ENCODE measurements at places on chromosomes 2 and 18. TPM values are rescaled to one million over a fixed set of nuclear protein-coding genes. Genes with fewer than 3 reads are reported as not detected.

The CRYBA2 gene
- total RNA-seq = not detected

DNA sequence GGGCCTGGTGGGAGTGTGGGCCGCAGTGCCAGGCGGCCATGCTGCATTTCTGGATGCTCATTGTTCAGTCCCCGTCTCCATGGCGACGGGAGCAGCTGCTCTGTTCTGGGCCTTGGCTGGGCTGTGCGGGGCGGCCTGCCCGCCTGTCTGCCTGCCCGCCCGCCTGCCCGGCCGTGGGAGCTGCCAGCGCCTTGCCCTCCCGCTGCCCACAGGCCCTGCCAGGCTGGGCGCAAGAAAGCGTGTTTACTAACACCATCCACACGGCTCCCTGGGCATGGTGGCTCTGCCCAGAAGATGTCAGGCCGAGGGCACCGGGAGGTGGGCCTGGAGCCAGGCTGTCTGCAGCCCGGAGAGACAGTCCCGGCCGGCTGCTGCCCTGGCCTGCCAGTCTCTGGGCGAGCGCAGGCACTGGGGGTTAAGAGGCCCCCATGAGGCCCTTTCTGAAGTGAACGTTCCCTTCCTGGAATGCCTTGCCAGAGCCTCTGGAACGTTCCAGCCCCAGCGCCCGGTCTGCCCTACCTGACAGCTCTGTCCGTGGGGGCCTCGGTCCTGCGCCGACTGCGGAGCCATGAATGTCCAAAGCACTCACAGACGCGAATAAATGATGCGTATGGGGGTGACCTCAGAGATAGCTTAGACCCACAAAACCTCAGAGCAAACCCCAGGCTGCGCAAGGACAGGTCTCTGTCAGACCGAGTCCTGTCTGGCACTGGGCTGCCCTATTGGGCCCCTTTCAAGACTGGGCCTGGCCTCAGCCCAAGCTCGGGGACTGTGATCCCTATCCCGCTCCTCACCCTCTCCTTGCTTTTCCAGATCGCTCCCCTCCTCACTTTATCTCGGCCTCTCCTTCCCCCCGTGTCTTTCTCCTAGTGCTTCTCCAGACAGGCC, 44.3 kb downstream of the MYCN start:
- no peak for DNase-seq

DNA sequence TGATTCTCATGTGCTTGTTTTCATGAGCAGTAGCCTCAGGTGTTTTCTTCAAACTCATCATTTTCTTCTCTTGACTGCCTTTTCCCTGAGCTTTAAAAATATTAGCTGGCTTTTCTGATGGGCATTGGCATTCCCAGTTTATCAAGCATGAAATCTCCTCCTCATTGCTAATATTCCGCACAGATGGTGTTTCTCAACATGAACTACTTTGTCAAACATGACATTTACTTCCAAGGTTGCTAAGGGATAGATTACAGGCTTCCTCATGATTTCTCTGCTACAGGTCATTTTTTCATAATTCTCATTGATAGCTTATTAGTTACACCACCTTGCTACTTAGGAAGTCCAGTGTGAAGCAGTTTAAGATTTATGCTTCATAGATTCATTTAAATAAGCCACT, 1116.9 kb upstream of the CNTNAP5 start:
- DNase-seq = no peak

GRCh38 chr2:40369267-40370006, 82.5 kb downstream of the SLC8A1 start:
- no peak for DNase-seq

The CNDP1 gene
- not detected for total RNA-seq

DNA sequence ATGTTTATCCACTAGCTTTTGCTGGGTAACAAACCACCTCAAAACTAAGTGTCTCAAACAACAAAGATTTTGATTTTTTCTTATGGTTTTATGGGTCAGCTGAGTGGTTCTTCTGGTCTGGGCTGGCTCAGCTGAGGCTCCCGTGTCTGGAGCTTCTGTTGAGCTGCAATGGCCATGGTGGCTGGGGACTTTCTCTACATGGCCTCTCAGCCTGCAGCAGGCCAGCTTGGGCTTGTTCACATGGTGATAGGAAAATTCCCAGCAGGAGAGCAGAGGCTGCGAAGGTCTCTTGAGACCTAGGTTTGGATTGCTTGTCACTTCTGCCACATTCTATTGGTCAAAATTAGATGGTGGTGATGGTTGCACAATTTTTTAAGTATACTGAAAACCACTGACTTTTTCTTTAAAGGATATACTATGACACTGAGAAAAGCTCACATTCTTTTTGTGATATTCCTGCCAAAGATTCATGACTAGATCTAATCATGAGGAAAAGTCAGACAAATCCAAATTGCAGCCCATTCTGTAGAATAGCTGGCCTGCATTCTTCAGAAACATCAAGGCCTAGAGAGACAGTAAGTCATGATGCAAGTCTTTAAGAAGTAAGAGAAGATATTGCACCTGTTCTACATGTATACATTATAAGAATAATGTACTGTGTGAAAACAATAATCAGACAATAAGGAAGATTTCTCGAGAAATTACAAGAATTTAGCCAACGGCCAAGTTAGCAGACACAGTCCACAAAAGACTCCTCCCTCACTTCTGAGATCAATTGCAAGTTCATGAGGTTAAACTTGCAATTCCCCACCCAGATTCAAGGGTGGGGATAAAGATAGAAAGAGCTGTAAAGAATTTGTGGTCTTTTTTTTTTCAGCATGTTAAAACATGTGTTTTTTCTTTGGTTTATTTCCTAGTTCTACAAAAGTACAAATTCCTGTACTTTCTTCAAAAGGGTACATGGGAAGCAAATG, 35.0 kb upstream of the IL1R2 start:
- DNase-seq = no peak

DNA sequence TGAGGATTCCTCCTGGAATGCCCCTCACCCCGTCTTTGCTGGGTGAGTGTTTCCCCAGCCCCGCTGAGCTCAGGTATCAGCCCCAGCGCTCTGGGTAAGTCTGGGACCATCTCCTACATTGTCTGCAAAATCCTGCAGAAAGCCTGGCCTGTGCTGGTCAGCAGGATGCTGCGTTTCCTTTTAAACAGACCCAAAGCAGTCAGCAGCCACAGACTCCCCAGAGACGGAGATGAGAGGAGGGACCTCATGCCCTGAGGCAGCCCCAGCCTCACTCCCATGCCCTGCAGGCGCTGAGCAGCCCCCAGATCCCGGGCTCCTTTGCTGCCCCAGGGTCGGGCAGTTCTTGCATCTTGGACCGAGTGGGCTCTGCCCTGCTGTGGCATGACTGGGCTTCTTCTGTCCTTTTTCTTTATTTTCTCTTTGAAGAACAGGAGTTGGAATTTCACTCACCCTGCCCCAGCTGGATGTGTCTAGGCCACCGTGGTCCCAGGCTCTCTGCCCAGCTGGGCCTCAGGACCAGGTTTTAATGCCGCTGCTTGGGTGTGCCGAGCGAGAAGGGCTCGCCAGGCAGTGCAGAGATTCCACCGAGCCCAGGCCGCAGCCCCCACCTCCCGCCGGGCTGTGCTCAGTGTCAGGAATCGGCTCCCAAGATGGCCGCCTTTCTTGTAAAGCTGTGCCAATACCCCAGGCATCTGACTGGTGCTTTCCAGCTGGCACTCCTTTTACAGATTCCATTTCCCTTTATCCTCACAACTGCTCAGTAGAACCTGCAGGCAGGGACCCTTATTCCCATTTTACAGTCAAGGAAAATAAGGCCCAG, 43.6 kb downstream of the ODC1 start:
- DNase-seq = no peak

Measured in PC-9 (cell line).